ENCODE measurements at places on chromosomes 13 and 19.

- no peak for DNase-seq
These were observed 32.5 kb downstream of the CAB39L start for GRCh38 chr13:49411353-49411752.

GRCh38 chr13:50758796-50759195, 84.7 kb downstream of the DLEU7 start:
- DNase-seq = no peak

DNA sequence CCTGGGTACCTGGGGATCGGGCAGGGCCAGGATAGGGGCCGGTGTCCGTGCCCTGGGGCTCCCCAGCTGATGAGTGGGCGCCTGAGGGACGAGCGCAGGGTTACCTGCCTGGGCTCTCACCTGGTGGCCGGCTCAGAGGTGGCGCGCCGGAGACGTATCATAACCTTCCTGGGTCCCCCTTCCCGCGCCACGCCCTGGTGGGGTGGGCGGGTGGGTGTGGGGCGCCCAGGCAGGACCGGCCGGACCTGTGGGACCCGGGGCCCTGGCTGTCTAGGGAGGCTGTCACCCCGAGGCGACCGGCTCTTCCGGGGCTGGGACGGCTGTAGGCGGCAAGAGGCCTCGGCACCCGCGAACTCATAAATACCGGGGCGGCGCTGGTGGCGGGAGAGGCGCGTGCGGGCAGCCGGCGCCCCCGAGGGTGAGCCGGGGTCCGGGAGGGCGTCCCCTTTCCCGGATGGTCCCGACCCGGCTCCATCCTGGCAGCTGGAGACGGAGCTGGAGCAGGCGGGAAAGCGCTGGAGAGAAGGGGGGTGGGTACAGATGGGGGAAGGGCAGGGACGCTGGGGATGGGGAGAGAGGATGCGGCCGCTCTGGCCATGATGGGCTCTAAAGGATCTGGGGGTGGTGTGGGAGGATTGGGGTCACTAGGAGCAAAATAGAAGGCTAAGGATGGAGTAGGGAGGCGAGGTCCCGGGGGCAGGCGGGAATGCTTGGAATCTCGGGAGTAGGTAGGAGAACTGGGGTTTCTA, at the start of gene ACP7:
TSS of gene ACP7 (plus strand) at position 386 of the 749 bp plus-strand sequence. CDS start 902 bp downstream, outside the sequence.
- peak; percentile 47 for DNase-seq

- DNase-seq = no peak
These were observed 1.9 kb downstream of the SIGLEC5 start for GRCh38 chr19:51628153-51628939.

- DNase-seq = no peak
These were observed 380.8 kb downstream of the NDFIP2 start for GRCh38 chr13:79861731-79862130.

DNA sequence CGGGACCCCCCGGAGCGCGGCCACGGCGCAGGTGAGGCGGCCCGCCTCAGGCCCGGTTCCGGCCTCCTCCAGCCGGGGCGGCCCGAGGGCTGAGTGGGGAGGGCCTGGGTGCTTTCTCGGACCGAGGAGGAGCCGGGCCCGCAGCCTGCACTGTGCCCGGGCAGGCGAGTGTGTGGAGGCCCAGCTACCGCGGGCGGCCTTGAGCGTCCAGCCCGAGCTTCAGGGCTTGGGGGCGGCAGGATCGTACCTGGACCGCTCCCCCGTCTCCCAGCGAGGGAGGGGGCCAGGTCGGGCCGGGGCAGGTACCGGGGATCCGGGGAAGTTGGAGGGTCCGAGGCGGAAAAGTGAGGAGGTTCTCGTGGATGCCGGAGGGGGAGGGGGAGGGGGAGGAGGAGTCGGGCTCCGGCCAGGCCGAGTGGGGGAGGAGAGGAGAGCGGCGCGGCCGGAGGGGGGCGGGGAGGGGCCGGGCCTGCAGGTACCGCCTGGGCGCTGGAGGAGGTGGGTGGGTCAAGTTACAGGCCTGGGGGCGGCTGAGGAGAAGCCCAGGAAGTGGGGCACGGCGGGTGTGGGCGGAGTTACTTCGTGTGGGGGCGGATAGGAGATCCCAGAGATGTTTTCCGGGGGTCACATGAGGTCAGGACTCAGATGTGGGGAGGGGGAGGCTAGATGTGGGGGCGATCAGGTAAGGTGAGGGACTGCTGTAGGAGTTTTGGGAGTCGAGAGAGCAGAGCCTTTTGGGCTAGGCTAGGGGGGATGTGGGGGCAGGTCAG, 545 bp downstream of the NACC1 start:
- DNase-seq = no peak

DNA sequence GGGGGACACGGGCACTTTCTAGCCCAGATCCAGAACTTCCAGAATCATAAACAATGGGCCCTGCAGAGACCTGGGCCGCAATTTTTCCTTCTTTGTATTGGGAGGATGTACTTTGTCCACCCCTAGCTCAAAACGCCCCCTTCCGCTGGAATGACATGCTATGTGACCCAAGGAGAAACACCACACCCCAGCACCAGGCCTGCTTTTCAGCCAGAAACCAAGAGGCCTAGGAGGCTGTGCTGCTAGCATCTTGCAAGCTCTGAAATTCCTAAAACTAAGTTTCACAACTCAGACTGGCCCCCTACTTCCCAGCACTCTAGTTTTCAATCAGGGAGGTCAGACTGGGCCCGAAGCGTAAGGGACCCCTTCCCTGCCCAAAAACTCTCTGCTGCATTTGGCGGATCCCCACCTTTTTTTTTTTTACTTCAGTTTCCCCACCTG, 538 bp downstream of the LSM4 start:
- DNase-seq = peak; percentile 30

- DNase-seq = peak; percentile 70
These were observed at the start of gene ZNF382 for GRCh38 chr19:36605101-36605876. ZNF382 (plus strand) TSS chr19:36605313; CDS start chr19:36609915, 4,602 bp downstream.

DNA sequence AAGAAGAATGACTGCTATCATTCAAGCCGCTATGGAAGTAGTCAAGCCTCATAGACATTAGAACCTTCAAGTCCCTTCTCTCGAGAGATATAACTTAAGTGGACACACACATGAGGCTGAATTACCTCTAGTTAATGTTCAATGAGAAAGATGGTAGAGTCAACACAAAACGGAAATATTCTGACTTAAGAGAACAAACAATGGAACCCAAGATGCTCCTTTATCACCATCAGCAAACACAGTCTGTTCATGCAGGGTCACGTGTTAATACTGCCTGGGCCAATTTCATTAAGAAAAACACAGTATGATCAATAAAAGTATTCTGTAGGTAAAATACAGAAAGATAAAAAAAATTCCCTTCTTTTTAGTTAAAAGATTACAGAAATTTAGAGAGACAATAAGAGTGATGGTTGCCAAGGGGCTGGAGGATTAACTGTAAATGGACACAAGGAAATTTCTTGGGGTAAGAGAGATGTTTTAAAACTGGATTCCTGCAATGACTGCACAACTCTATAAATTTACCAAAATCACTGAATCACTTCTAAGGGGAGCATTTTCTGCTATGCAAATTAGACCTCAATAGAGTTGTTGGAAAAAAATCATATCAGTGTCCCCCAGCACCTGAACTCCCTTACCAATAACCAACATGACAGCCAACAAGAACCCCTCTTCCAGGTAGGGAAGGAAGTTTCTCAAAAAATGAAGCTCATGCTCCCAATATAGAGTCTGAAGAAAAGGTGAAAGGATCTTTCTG, 256.6 kb downstream of the ABCC4 start:
- DNase-seq = no peak

DNA sequence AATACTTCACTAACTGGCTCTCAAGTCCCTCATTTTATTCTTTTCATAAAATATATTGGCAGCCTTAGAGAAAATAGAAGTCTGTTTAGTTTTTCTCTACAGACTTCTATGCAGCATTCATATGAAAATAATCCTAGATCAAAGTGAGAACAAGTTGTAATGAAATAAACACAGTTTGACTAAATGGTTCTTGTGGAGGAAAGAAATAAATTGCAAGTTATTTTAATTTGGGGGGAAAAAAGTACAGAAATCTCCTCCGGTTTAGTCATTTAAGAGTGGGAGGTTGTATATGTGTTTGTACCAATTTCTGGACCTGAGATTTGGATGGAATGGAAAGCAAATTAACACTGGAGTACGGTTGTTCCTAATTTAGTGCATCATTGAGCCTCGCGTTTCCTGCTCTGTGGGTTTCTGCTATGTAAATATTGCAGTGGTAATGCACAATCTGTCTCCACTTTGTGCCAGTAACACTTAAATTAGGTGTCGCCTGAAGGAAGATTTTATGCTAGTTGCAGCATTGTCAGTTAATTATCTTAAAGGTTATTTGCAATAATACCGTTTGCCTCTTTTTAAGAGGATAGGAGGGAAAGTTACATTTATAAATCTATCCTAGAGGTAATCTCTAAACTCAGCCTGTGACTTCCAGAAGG, 100.2 kb downstream of the ZIC5 start:
- DNase-seq = peak; percentile 98

GRCh38 chr13:109695402-109696190, 90.8 kb downstream of the IRS2 start:
- no peak for DNase-seq

GRCh38 chr19:55297267-55297666, 13.5 kb downstream of the BRSK1 start:
- no peak for DNase-seq

GRCh38 chr19:18588611-18589379, at the start of gene REX1BD:
REX1BD (plus strand) TSS chr19:18588798; CDS start chr19:18588802, 4 bp downstream.
- peak; percentile 82 for DNase-seq

DNA sequence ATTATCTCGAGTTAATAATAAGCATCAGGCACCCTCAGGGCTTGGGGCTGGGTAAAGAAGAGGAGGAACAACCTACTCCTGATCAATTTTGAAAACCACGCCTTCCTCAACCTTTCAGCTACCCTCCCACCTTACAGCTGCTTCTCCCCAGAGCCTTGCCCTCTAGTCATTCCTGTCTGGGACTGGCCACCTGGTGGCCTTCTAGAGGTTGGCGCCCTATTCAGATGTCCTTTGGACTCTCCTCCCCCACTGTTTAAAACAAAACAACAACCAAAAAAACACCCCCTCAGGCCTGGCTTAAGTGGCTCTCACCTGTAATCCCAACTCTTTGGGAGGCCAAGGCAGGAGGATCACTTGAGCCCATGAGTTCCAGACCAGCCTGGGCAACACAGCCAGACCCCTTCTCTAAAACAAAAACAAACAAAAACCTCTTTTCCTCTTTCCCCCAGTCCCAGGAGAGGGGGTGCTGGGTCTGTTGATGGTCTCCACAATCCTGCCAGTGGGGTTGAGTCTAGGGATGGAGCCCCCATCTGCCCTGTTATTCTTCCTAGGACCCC, 62.3 kb downstream of the CCDC70 start:
- no peak for DNase-seq

DNA sequence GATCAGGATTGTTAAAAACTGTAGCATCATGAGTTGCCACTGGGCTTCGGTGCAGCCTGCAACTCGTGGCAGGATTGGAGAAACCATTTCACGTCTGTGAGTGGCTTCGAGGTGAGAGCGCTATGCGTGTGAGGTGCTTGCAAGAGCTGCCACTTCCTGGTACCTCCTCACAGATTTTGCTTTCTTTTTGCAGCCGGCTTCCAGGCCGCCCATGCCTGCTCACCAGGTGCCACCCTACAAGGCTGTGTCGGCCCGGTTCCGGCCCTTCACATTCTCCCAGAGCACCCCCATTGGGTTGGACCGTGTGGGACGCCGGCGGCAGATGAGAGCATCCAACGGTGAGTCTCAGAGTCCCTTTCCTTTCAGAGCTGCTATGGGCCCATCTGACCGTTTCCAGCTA, 57.9 kb upstream of the C1QTNF9 start:
- no peak for DNase-seq

DNA sequence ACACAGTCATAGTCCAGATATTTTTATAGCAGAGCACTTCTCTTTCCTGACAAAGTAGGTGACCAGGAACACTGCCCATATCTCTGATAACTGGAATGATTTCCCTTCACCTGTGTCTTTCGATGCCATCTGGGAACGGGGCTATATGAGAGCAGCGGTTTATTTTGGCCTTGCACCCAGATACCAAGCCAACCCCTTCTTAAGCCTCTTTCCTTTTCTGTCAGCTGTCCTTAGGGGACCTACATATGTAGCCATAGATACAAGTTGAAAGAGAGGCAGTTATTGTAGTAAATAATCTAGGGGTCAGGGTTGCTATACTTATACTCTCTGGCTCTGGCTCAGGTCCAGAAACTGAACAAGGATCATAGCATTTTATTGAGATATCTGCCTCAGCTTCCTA, 128.8 kb downstream of the NHLRC3 start:
- DNase-seq = no peak

DNA sequence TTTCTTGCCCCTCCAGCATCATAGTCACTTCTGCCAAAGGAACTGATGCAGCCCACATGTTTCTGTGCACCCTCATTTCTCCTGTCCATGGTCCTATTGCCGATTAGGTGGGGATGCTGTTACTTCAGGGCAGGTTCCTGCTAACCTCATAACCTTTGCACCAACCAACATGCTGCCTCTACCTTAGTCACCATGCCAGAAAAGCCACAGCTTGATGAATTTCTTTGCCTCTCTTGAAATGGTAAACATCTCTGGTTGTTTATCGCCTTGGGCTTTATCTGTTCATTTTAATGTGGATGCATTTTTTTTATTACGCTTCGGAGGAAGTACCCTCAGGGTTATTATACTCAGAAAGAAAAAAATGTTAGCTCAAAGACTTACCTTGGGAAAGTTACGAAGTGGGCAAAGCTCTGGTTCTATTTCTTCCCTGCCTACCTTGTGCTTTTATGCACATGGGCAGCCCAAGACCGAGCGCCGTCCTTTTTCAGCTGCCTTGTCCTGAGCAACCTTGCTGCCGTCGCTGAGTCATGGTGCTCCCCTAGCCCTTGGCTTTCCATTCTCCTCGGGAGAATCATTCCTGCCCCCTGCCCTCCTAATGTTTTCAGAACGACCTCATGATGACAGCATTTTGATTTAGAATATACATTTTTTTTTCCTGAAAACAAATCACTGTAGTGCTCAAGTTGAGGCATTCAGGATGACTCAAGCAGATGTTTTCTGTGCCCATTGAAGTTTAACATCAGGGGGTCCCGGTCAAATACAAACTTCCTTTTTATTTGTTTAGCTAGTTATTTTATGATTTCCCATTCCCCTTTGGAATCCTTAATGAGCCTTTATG, 280.0 kb downstream of the SHISA2 start:
- no peak for DNase-seq

DNA sequence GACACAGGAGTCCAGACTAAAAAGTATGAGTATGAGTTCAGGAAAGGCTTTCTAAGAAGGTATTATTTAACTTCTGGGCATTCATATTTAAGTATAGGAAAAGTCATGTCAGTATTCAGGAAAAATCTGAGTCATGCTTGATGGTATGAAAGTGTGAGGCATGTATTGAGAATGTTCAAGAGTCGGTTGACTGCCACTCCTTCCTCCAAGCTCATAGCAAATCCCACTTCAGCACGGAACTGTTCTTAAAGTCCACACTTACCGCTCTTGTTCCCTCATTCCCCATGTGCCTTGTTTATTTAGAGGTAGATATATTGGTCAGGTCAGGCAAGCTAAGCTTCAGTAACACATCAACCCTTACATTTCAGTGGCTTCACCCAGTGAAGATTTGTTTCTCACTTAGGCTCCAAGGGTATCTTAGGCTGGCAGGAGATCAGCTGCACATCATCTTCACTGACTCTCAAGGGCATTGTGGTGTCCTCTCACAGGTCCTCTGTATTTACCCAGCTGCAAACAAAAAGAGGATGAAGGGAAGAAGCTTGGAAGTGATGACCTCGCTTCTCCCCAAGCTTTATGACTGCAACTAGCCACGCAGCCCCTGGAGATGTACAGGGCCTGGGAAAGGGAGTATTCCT, 1189.2 kb downstream of the EFNB2 start:
- DNase-seq = no peak

GRCh38 chr13:22893204-22893603, 287.6 kb upstream of the SGCG start:
- no peak for DNase-seq

GRCh38 chr19:48836089-48837017, at the start of gene HSD17B14:
HSD17B14 (minus strand) TSS chr19:48836491; CDS start chr19:48836411, 80 bp downstream.
- DNase-seq = peak; percentile 61
